ENCODE measurements at places on chromosomes 12 and 14.

DNA sequence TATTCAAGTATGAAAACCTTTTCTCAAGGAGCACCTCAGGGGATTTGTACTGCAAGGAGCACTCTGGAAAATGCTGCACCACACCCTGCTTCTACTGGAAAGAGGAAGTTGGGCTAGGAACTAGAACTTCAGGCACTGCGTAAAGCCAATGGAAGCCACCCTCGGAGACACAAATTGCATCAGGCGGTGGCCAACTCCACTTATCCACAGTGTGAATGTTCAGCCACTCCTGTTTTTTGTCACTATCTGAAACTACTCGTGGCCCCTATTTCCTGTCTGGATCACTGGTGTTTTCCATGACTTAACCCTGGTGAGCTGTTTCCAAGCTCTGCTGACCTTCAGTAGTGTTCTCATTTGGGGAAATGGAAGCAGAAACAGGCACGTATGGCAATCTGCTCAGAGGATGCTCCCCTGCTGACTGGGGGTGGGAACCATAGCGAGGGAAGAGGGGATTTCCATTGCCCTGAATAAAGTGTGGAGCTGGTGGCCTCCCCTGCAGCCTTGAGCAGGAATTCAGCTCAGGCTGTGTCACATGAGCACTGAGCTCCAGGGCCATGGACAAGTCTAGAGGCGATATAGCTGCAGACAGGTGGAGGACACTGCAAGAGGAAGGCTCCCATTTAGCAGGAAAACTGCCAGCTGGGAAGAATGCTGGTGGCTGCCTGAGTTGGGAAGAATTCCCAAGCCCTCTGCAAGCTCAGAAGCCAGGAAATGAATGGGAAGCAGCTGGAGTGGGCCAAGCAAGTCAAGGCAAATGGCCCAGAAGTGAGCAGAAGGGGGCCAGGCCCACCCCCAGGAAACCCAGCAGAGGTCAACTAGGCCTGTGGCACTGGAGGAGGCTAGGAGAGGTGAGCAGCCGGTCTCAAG lies 50.5 kb upstream of the RAP1B start:
- DNase-seq = no peak

DNA sequence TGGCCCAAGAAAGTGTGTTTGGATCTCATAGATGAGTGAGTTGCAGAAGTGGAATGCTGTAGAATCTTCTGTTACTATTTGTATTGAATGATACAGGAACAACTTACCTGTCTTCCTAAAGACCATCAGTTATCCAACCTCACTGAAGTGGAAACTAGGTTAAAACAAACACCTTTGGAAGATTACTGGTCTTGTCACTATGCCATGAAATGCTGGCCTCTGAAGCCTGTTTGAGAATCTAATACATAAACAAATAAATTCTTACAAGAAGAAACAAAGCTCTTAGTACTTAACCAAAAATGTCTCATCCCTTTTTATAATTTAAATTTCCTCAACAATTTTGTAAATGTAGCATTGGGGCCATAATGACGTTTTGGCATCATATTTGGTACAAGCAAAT lies 155.2 kb downstream of the FBXL14 start:
- no peak for DNase-seq

DNA sequence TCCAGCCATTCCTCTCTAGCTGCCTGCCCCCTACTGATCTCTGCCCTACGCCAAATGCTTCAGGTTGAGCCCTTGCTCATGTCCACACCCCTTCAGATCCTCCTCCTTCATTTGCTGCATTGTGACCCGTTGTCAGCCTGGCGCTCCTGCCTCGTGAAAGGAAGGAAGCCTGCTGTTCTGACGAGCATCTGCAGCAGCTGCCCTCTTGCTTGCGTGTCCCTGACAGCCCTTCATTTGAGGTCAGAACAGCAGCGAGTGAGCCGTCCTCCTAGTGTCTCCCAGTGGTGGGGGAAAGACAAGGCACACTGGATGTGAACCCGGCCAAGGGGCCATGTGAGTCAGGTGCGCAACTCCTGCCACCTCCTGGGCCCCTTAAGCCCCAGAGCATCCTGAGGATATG lies 3.0 kb upstream of the PIANP start:
- no peak for DNase-seq

GRCh38 chr12:103626498-103626897 lies 39.4 kb downstream of the STAB2 start:
- DNase-seq = peak; percentile 44

DNA sequence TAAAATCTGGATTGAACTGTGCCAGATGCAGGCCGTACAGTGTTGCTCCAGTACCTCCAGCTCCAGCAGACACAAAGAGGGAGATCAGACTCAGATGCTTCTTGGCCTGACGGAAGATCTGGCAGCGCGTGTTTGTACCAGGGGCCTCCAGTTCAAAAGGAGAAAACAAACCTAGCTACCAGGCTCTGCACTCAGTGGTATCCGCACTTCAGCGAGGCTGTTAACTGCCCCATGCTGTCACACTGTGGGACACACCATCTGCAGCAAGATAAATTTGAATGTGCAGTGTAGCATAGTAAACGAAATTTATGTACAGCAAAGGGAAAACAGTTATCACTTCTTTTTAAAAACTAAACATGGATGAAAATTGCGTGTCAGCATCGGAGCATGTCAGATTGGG lies 5.1 kb downstream of the DYNC1H1 start:
- DNase-seq = no peak

DNA sequence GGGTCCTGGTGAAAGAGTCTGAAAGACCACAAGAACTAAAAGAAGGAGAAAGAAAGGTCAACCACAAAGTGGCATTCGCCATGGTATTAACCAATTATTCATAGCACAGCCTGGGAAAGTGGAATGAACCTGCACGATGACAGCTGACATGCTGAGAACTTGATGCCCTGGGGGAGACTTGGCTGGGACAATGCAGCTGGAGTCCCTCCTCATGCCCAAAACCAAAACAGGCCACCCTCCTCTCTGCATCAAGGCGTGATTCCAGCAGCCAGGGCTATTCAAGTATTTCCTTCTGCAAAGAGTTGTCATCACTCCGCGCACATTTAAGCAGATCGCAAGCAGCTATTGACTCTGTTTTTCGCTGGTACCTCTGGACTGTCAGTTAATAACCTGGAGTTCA lies 167.1 kb upstream of the NOS1 start:
- no peak for DNase-seq

DNA sequence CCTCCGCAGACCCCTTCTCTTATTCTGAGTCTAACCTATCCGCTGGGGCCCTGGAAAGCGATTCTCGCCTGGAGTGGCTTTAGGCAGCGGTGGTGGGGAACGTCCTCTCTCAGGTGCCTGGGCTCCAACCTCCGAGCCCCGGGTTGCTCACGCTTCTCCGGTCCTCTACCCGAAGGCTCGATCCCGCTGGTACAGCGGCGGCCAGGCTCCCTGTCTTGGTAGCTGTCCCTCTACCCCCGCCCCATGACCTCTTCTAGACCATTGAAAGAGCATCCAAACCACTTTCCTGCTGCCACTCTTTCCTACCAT lies 505 bp upstream of the HEBP1 start:
- DNase-seq = no peak

DNA sequence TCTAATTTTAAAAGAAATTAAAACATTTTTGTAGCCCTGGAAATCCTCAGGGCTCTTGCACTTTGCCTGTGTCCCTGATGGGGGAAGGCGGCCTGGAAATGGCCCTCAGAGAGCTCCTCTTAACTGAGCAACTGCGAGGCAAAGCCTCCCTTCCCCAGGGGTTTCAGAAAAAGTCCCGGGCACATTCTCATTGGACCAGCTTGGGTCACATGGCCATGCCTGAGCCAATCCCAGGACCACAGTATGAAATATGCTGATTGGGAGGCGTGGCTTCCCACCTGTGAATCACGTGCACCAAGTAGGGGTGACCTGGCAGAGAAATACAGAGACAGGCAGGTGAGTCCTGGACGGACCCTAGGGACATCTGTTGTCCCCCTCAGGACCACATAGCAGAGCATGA lies 90.4 kb upstream of the SFSWAP start:
- DNase-seq = no peak

GRCh38 chr12:27937768-27938167 lies 34.8 kb downstream of the PTHLH start:
- DNase-seq = peak; percentile 22

DNA sequence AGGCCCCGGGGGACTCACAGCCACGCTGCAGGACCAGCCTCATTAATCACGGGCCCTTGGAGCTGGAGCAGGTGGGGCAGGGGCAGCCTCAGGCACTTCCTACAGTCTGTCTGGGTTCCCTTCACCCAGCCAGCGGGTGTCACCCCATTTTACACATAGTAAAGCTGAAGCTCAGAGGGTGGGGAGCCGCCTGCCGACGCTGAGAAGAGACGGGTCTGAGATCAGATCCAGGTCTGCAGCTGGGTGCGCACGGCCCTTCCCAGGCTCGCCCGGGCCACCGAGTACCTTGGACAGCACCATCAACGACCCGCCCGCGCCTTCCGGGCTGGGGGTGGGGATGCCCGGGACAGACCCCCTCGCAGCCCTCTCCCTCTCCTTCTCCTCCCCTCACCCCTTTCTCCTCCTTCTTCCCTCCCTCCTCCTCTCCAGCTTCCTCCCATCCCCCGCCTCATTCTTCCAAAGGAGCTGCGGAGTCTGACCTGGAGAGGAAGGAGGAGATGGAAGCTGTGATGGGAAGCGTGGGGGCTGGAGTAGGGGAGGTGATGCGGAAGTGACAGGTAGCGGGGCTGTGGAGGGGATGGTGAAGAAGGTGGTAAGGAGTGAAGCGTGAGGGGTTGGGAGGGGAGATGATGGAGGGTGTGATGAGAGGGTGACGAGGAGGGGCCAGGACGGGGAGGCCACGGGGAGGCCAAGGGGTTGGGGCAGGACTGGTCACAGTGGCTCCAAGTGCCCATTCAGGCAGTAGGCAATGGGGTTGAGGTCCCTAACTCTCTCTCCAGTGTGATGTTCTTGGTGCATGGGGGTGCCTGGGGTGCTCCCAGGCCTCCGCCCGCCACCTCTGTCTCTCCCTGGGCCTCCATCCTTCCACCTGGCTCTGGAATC lies 8.8 kb downstream of the DTX1 start:
- no peak for DNase-seq

DNA sequence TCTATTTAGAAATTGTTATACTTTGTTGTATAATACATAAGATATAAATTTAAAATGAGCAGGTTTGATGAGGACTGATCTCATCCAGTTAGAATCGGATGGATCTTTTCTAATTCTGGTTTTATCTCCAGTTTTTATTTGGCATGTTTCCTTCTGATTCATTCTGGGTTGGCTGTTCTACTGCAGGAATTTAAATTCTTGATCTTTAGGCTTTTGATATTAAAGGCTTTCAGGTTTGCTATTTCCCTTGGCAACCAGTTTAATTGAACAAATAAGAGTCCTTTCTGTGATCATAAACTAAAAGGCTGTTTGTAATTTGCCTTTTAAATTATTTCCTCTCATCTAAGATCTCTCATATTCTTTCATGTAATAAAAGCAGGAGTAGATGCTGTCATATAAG lies 83.4 kb downstream of the PDE6H start:
- DNase-seq = no peak

DNA sequence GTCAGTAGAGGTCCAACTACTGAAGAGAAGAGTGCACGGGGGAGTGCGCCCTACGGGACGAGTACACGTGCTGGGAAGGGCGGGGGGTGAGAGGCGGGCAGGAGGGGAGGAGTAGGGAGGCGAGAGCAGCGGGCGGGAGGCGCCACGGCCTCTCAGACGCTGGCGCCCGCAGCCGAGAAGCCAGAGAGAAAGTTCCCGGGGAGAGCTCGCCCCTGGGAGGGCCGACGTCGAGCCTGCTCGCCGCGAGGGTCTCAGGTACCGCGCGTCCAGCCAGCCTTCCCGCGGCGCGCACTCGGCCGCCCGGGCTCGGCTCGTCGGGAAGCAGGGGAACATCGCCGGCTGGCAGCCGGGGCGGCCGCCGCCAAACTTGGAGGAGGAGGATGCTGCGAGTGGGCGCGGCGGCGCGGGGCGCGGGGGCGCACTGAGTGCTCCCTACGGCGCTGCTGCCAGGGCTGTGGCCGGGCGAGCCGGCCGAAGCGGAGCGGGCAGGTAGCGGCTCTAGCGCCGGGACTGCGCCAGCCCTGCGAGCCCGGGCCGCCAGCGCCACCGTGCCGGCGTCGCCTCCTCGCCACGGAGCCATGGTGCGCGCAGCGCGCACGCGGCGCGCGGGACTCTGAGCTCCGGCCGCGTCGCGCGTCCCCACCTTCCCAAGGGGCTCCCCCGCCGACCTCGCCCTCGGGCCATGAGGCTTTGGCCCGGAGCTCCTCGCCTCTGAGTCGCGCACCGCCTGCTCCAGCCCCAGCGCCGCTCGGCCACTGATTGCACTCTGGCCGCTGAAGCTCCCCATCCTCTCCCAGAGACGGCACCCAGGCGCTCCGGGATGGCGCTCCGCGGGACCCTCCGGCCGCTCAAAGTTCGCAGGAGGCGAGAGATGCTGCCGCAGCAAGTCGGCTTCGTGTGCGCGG lies at the start of gene SLC24A4:
Gene SLC24A4 (plus strand): TSS at position 155 of the 905 bp plus-strand sequence. CDS start 666 bp downstream, at position 821.
- no peak for DNase-seq

DNA sequence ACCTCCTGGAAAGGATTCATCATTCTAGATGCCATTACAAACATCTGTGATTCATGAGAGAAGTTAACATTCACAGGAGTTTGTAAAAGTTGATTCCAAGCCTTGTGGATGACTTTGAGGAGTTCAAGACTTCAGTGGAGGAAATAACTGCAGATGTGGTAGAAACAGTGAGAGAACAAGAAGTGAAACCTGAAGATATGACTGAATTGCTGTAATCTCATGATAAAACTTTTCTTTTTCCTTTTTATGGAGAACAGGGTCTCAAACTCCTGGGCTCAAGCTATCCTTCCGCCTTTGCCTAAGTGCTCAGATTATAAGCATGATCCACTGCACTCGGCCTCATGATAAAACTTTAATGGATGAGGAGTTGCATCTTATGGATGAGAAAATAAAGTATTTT lies 64.5 kb upstream of the GTF2A1 start:
- no peak for DNase-seq

GRCh38 chr12:21800011-21800410 lies 25.5 kb upstream of the KCNJ8 start:
- DNase-seq = no peak

DNA sequence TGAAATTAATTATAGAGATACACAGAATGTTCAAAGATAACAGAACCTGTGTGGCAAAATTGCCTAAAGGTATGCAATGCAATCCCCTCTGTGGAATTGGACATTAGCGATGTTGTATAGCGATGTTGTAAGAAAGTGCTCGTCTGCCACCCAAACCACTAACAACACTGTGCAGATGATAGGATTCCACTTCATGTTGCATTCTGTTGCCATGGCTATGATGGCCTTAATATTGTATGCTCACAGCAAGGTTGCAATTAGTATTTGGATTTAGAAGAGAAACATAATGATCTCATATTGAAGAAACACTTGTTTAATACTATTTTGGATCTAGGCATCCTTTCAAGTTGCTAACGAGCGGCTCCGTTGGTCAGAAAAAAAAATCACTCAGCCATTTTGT lies 260.3 kb downstream of the BCAT1 start:
- no peak for DNase-seq

GRCh38 chr14:101945171-101945570 lies 19.2 kb upstream of the DYNC1H1 start:
- DNase-seq = no peak

Data from fibroblast of mammary gland (primary cell).